SK-N-SH (cell line): ENCODE measurements at places on chromosomes 12 and 14.

DNA sequence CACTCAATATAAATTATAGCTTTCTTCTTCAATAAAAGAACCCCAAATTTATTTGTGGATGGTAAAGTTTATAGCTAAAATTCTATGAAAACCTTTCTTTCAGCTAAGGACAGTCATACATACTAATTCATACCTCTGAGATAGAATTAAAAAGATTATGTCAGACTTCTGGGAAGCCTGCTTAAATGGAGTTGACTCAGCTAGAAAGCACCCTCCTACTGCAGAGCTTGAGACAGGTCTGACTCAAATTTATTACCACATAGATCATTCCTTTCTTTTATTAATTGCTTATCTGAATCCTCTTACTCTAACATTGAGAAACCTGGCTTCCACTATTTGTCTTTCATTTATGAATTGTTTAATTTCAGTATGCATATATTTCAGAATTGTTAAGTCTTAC lies 1007.0 kb upstream of the LRFN5 start:
- no peak for DNase-seq

GRCh38 chr12:28092396-28092795 lies 97.9 kb upstream of the CCDC91 start:
- DNase-seq, result no peak

DNA sequence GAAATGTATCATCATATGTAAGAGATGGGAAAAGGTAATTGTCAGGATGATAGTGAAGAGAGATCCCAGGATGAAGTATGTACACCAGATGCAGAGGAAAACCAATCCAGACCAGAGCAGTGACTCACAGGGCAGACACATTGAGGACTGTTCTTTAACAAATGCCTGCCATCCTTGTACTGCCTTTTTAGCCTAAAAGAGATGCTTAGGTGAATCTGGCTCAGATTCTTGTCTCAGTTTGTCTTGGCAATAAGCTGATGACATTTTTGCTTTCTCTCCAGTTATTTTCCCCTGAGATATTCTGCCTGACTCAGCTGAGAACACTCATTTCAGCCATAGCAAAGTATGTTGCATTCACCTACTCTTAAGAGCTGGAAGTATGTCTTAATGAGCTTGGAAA lies 405.3 kb upstream of the USP15 start:
- DNase-seq, result no peak

DNA sequence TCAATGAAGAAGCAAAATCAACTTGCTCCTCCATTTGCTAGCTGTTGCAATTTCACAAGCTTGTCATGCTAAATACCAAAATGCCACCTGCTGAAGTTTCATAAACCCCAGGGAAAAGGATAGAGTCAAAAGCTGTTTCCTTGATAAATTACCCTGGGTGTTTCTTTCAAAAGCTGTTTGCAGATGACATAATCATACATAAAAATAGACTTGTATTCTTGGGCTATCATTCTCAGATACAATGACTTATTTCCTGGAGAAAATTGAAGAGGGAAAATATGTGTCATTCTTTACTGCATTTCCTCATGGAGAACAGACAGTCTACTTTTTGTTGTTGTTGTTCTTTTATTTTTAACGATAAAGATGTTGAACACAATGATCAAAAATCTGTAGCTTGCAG lies 119.2 kb downstream of the GALC start:
- DNase-seq, result no peak

DNA sequence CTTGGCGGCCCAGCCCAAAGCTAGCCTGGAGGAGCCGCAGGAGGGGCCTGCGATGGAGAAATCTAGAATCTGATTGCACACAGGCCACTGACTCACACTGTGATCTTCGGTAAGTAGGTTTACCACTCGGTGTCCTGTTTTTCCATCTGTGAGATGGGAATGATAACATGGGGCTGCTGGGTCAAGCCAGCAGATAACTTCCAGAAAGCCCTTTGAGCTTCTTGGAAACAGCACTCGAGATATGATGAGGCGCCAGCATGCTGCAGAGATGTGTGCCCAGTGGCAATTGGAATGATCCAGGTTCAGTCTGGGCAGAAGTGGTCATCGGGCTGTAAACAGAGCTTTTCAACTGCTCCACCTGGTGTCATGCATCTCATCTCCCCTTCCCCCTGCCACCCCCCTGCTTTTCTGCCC lies 771.3 kb upstream of the TBX3 start:
- DNase-seq, result peak; percentile 78

DNA sequence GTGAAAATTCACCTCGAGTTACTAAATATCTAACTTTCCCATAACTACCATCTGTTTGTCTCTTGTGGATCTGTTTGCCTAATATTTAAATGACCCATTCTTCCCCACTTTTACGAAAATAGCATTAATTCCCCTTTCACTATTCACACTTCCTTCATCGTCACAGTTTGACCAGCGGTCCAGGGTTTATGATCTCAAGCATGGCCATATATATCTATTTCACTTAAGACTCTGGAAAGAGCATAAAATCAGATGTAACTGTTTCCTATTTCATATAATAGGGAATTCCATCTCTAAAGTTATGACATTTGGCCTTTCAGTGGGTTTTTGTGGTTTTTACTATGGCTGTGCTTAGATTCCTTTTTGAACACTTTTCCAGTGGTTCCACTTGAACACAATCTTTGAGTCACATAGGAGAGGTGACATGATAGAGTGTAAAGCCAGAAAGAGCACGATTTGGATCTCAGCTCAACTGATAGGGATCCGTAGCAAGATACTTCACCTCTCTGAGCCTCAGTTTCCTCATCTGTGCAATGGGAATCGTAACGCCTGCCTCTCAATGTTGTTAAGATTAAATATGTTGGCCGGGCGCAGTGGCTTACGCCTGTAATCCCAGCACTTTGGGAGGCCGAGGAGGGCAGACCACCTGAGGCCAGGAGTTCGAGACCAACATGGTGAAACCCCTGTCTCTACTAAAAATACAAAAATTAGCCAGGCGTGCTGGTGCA lies 754 bp upstream of the BCL2L14 start:
- no peak for DNase-seq

GRCh38 chr12:129826273-129826672 lies 77.6 kb downstream of the TMEM132D start:
- no peak for DNase-seq

DNA sequence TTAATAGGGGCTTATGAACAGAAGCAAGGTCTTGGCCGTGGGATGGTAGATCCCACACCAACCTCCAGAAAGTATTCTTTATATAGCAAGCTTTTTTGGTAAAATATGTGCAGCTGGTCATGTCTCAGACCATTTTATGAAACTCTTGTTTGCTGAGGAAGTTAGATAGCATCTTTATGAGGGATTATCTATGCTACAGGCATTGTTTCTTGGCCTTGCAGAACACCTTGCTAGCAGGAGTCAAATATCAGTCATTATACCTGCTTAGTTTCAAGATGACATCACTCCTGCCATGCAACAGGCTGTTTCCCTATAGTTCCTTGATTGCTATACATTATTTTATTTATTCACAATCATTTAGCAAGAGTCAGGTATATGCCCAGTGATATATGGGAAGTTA lies 84.8 kb upstream of the LRFN5 start:
- DNase-seq, result no peak

- DNase-seq, result no peak
Measured at GRCh38 chr12:118361889-118362288, 10.8 kb downstream of the TAOK3 start.

- DNase-seq, result no peak
Measured at GRCh38 chr14:93262446-93262845, 55.4 kb downstream of the UBR7 start.

DNA sequence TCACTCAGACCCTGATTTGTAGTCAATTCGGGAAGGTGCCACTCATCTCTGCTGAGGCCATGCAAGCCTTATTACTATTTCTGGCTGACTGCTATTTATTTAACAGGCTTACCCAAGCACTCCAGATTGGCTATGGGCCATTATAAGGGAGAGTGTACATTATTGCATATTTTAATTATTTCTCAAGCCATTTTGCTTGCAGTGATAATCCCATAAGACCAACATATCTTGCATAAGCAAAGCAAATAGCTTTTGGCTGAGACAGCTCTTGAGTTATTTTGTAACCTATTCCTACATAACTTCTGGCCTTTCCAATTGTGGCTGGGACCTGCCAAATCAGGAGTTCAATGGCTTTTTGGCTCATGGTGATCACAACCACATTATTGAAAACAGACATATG lies 509.6 kb upstream of the USP15 start:
- no peak for DNase-seq

DNA sequence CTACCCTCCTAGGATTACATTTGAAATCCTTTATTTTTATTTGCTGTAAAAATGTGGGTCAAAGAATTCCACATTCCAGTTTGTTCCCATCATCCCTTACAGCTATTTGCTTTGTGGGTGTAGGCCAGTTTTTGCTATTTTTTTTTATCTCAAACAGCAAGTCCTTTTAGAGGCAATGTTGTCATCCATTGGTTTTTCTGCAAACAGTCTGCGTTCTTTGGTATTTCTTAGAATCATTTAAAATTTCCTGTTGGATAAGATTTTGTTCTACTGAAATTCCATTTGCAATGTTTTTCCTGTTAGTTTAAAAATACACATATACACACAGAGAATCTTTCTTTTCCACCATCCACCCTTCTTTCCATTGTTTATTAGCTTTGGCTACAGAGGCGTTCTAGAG lies 53.3 kb upstream of the STK38L start:
- DNase-seq, result no peak

GRCh38 chr12:4607056-4607455 lies 41.8 kb downstream of the AKAP3 start:
- peak; percentile 60 for DNase-seq

DNA sequence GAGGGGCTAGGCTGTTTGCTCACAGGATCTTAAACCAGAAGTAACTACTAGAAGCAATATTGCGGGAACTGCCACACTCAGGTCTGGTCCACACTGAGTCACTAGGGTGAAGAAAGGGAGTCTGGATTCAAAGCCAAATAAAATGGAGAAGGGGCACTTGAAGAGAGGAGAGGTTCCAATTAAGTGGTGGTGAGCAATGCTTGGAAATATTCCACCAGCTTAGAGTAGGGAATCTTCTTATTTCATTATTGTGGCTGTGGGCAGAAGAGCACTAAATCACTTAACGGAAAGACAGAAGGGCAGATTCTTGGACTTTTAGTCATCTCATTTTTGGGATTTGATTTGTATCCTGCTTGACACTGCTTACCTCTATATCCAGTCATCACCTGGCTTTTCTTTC lies 48.6 kb upstream of the PPP1R12A start:
- DNase-seq, result no peak

GRCh38 chr12:1741154-1741949 lies 50.5 kb downstream of the ADIPOR2 start:
- no peak for DNase-seq

- DNase-seq, result peak; percentile 64
Measured at GRCh38 chr14:100155049-100155621, 4.3 kb downstream of the DEGS2 start.

GRCh38 chr14:33834466-33835260 lies 116.2 kb downstream of the EGLN3 start:
- no peak for DNase-seq
